Urothelium cell line (cell line): ENCODE measurements at places on chromosomes 7 and 10.

DNA sequence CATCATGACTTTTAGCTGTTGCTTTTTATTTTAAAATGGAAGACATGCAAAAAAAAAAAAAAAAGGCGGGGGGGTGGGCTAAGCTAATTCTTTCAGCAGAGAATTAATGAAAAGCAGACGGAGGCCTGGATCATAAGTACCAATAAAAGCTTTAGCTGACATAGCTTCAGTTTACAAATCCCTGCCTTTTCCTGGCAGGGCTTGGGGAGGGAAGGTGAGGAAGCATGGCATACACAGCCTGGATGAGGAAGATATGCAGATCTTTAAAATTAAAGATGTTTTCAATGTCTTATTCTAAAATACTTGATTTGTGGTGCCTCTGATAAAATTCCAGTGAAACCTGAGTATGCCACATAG is 57.0 kb downstream of the ICA1 start:
- no peak for DNase-seq

DNA sequence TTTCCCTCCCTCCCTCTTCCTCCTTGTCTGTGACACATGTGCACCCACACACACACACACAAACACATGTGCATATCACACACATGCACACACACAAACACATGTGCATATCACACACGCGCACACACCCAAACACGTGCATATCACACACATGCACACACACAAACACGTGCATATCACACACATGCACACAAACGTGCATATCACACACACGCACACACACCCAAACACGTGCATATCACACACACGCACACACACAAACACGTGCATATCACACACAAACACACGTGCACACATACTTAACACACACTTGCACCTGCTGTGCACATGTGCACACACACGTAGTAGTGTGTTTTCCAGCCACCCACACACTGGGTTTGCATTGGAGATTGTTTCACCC is 29.4 kb upstream of the KNDC1 start:
- DNase-seq, result no peak

DNA sequence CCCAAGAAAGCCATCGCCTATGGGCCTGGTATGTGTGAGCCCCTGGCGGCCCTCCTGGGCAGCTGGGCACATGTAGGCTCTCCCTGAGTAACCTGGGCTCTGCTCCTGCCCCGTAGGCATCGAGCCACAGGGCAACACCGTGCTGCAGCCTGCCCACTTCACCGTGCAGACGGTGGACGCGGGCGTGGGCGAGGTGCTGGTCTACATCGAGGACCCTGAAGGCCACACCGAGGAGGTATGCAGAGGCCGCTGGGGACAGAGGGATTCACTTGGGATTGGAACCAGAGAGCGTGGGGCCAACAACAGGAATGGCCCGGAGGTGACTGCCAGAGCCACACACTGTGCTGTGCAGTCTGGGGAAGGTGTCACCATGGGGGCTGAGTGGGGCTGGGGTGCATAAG is 7.3 kb downstream of the FLNC start:
- DNase-seq, result no peak

GRCh38 chr7:155339474-155339873 is 41.8 kb downstream of the INSIG1 start:
- no peak for DNase-seq

DNA sequence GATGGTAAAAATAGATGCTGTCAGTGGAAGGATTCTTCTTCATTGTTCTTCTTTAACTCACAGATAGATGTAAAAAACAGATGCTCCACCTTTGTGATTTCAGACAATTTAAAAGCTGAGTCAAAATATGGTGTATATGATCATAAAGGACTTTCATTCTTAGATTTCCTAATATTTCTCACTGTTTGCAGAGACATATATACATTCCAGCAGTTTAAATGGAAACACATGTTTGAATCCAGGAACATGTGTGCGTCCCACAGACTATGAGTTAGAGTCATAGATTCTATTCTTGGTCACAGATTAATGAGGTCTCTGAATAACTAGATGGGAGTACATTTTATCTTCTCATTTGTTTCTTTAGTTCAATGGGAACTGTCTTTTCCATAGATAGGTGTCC is 109.6 kb downstream of the BICC1 start:
- no peak for DNase-seq

GRCh38 chr10:122526892-122527291 is 33.7 kb upstream of the DMBT1 start:
- DNase-seq, result no peak

- DNase-seq, result no peak
Observed at GRCh38 chr10:124694481-124695220, 49.5 kb downstream of the FAM53B start.

DNA sequence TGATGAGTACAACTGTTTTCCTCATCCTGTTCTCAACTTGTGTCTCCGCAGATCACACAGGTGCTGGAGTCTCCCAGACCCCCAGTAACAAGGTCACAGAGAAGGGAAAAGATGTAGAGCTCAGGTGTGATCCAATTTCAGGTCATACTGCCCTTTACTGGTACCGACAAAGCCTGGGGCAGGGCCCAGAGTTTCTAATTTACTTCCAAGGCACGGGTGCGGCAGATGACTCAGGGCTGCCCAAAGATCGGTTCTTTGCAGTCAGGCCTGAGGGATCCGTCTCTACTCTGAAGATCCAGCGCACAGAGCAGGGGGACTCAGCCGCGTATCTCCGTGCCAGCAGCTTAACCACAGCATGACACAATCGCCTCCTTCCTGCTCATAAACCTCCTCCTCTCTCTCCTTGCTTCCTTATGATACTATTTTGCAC is 126.7 kb upstream of the PRSS58 start:
- peak; percentile 54 for DNase-seq

GRCh38 chr10:17548162-17548561 is 69.0 kb downstream of the HACD1 start:
- no peak for DNase-seq
